ENCODE measurements at places on chromosomes 5 and 9.

DNA sequence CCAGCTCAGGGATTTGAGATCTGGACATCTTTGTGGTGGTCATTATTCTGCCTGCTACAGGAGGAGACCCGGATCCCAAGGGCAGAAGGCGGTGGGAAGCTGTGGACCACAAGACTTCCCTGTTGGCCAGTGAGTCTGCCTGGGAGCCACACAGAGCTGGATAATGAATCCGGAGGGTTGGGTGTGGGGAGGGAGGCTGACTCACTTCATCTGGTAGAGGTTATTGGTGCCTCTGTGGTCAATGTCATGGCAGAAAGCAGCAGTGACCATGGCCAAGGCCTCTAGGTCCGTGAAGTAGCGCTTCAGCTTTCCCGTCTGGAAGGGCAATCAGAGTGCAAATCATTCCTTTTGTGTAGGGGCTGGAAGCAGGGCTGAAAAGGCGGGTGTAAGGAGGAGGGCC lies 58.5 kb downstream of the PDE6A start:
- no peak for DNase-seq

- DNase-seq = no peak
These were observed 412.9 kb downstream of the CHSY3 start for GRCh38 chr5:130316971-130317680.

DNA sequence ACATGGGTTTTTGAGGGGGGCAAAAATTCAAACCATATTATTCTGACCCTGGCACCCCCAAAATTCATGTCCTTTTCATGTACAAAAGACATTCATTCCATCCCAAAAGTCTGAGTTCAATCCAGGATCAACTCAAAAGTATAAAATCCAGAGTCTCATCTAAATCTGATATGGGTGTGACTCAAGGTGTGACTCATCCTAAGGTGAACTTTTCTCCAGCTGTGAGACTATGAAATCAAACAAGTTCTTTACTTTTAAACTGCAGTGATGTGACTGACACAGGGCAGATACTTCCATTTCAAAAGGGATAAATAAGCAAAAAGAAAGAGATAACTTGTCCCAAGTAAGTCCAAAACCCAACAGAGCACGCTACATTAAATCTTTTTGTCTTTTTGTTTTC lies 20.6 kb upstream of the CYLC2 start:
- no peak for DNase-seq

DNA sequence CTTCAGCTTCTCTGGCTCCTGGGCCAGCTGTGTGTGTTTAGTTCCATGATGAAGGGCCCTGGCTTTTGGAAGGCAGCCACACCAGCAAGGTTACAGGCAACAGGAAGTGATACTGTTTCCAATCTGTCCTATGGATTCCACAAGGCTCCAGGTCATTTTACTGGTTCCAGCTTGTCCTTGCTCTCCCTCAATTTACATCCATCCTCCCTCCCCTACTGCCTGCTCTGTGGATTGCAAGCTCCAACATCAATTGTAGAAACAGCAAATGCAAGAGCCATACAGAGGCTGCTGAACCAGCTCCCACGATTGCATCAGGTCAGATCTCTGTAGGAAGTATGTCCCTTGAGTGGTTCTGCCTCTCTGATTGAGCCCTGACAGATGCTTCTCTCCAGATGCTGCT lies 409.8 kb downstream of the NTRK2 start:
- DNase-seq = no peak

DNA sequence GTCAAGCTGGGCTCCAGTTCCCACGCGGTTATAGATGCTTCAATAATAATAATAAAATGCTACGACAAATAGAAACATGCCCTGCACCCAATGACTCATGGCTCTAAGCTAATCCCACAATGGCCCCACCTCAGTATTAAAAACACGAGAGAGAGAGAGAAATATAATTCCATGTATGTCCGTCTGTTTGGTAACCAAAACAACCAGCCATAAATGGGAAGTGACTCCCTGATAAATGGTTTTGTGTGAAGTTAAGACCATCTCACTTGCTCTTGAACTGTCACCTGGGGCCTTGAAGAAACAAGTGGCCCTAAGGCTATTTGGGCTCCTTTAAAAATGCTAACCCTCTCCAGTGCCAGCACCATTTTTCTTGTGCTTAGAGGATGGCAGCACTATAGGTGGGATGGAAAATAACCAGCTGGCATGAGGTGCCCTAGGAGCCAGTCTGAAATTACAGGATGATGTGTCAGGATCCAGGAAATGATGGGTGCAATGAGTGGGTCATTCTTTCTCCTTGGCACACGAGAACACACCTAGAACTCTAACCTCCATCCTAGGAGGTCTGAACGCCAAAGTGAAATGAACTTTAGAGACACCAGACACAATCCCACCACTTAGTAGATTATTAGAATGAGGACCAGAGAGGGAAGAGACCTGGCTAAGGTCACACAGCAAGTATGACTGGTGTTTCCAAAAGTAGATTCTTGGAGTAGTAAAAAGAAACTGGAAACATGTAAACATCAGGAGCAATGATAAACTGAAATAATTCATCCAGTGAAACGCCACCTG lies 35.7 kb upstream of the ADRB2 start:
- no peak for DNase-seq

DNA sequence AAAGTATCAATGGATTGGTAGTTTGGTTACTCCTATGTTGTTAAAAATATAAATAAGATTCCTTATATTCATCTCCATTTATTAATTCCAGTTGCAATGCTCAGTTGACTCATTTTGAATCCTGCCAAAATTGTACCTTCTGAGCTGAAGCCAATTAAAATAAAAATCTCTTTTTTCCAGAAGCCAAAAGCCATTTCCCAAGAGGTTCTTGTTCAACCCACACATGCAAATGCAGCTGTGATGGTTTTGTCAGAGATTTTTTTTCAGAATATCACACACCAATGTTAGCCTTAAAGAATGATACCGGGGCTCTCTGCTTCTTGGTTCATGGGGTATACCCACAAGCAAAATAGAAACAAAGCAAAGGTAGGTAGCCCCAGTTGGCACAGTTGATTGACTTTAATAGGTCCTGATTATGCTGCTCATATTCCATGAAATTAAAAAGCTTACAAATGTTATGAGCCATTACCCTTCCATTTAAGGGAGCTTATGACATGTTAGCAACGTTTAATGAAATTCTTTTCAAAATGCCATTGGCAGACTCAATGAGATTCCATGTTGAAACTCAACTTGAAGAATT lies 208.0 kb downstream of the SGCD start:
- DNase-seq = no peak

DNA sequence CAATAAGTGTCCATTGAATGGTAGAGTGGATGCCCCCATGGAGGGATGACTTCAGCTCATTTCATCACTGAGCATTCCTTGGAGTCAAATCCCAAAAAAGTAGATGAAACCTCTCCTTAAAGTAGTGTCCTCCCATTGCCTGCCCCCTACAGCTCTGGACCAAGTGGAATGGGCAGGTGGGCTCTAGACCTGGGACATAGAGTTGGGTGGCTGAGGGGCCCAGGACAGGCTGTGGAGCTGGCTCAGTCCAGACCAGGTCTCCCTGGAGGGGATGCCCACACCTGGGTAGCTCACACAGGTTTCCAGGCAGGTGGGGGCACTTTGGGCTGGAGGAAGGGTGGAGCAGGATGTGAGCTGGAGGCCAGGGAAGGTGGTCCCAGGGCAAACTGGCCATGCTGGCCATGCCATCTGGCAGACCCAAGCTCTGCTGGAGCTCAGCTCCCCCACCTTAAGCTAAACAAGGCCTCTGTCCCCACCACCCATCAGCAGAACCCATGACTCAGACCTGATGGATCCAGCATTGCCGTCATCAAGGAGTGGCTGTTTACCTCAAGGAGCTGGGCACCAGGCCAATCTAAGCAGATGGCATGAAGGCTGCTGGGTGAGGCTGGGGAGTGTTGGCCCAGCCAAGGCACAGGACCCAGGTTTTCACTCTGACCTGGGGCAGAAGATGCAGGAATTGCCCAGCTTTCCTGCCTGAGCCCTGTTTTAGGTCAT lies 6.2 kb upstream of the SPINK4 start:
- peak; percentile 64 for DNase-seq

GRCh38 chr5:102625468-102625867 lies 126.7 kb upstream of the SLCO6A1 start:
- DNase-seq = no peak

DNA sequence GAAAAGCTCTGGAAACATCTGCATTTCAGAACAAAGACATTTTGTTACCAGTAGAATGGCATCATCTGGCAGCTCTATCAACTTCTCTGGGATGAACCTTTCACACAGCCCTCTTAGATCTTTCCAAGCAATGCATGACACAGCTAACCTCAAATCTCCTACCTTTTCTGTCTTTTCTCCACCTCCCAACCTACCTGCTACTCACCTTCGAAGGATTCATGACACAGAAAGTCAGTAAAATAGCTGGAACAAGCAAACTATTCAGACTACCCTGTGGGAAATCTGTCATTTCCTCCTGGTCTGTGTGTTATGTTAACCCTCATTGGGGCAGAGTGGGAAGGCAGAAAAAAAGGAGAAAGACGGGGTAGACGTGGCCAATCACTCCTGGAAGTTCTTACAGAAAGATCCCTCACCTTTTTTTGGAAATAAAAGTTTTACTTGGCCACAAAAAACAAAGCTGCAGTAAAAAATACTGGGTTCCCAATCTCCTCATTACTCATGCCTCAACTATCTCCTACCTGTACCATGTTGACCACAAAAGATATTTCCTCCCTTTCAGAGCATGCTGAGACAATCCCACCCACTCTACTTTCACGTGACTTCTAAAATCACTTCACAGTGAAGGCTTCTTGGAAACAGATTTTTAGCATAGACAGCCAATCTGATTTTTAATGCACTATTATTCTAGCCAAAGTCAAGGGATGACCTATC lies 362.1 kb upstream of the RFX3 start:
- no peak for DNase-seq

DNA sequence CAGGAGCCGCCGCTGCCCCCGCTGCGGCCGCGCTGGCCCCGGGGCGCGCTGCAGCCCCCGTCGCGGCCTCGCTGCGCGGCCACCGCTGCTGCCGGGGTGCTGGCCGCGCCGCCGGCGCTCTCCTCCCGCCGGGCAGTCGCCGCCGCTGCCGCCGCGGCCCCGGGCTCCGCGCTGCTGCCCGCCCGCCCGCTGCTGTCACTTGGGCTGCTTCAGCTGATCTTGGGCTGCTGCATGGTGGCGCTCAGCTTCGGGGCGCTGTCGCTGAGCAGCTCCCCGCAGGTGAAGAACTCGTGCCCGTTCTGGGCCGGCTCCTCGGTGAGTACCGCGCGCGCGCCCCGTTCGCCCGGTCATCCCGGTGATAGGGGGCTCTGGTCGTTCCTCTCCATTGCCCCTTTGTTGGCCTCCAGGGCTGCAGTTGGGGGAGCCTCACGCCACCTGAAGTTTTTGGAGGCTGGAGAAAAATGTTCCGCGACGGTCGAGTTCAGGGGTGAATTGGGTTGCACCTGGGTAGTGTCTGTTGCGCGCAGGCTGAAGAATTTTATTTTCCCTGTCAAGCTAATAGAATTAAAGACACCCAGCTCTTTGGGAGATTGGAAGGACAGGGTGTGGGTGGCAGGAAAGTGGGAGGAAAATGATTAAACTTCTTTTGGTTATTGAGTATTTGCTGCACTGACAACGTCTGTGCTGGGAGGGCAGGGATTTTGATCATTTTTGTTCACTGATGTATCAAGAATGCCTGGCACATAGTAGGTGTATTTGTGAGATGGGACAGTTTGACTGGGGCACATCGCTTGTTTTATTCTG lies 596 bp downstream of the ENTREP1 start:
- DNase-seq = no peak

DNA sequence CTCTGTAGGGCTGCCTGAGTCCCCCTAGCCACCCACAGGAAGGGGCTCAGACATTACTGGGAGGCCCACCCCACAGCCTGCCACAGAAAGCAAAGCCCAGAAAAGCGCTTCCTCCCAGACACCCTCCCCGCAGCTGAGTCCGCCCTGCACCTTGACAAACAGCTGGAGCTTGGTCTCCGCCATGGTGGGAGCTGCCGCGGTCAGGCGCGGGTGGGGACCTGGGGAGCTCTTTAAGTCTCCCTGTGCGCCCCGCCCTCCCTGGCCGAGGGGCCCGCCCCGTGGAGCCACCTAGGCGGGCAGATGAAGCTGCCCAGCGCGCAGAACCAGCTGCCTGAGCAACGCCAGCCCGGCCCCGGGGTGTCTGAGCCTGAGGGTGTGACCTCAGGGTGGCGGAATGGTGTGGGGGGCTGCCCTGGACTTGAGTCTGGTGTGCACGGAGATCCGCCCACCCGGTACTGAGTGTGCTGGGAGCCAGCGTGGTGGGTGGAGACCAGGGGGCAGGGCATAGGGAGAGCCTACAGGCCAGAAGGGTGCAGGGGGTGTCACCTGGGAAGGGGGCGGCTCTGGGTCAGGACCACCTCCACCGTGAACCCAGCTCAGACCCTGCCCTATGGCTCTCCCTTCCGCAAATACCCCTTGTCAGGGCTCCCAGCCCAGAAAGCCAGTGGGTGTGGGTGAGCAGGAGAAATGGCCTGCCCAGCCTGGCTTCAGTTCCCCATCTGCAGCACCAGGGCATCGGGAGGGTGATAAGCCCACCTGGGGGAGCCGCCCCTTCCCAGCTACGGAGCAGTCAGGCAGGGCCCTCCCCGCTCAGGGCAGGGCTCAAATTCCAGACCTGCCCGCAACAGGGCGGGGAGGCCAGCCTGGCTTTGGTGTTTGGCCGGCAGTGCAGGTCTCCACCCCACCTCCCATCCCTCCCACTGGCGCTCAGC lies at the start of gene CLIC3:
TSS of gene CLIC3 (minus strand) at position 208 of the 932 bp plus-strand sequence. CDS start at position 183, 25 bp downstream.
- no peak for DNase-seq

GRCh38 chr9:26033336-26033735 lies 355.1 kb upstream of the TUSC1 start:
- DNase-seq = no peak

DNA sequence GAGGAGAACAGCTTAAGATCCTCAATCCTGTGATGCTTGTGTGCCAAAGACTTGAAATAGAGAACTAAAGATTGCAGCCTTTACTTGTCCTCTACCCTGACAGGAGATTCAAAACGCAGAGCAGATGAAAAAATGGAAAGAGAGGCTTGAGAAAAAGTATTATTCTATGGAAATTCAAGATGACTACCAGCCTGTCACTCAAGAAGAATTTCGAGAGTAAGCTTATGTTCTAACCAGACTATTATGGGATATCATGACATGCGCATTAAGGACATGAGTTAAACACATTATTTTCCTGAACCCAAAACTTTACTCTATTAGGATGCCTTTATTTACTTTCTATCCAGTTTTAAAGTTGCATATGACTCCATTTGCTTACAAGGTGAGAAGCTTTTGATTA lies 46.4 kb downstream of the PKD2L2 start:
- no peak for DNase-seq

- peak; percentile 35 for DNase-seq
These were observed 89.5 kb downstream of the ESM1 start for GRCh38 chr5:54895816-54896341.

DNA sequence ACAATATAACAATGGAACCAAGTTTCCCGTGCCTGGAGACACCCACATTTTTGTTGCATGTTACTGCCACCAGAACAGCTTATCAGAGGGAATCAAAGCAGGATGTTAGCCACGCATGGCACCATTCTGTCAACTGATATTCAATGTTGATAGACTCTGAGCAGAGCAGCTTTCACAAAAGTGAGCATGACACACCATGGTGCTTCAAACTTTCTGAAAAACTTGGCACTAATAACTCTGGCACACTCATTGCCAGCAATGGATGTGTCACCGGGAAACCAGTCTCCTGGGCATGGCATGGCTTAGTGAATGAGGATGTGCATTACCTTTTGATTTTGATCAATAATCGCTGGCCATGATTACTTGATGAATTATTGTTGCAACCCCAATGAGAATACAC lies 19.7 kb downstream of the NIPSNAP3B start:
- no peak for DNase-seq
